ENCODE measurements at places on chromosomes 4 and X. TPM values are rescaled to one million over a fixed set of nuclear protein-coding genes. Genes with fewer than 3 reads are reported as not detected.

MAGEE2 gene
- not detected for total RNA-seq

ARSJ gene
- 32.2 TPM for total RNA-seq

GRCh38 chrX:121032531-121032930 lies 14.9 kb upstream of the GLUD2 start:
- no peaks in the 10 kb centered on the region for H3K36me3 ChIP-seq
- H3K4me1 ChIP-seq = peaks cover 4% of the 10 kb centered on the region
- DNase-seq = no peak
- H3K27ac ChIP-seq = no peak overlapping the region

- no peak overlapping the region for H3K27ac ChIP-seq
- no peak overlapping the region for H3K4me3 ChIP-seq
- DNase-seq = peak; percentile 3
- no peaks in the 10 kb centered on the region for H3K27me3 ChIP-seq
These were observed 999.4 kb downstream of the GLUD2 start for GRCh38 chrX:122046815-122047214.

DNA sequence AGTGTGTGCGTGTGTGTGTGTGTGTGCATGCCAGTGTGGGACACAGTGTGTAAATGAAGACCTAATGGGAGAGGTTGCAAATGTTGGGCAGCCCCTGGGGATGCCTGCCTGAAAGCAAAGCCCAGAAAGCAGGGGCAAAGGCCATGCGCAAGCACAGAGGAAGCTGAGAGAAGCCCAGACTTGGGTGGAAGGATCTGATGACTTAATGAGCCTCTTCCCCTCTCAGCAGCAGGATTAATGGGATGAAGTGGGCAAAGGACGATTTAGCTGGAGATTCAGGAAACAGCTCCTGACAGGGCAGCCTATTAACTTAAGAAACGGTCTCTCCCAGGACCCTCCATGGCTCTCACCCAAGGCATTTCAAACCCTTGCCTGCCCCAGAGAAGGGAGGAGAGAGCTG lies 107.3 kb downstream of the EFNB1 start:
- no peaks in the 10 kb centered on the region for H3K27me3 ChIP-seq
- H3K4me3 ChIP-seq = no peak overlapping the region

DNA sequence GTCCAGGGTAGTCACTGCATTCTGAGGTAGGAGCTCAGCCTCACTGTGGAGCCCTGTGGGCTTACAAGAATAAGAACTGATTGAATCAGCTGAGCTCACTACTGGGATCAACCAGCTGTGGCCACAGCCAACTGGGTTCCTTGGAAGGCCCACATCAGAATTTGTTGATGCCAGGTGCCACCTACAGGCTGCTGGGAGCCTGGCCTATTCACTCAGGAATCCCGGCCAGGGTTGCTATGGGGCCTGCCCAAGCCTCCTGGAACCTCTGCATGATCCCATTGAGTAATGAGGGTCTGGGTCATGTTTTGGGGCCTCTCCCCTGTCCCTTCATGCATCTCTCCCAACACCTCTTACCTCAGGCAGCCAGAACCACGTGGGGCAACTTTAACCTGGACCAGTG lies 53.9 kb upstream of the KIAA1210 start:
- no peaks in the 10 kb centered on the region for H3K4me1 ChIP-seq
- H3K27me3 ChIP-seq = no peaks in the 10 kb centered on the region
- no peak overlapping the region for H3K4me3 ChIP-seq
- DNase-seq = peak; percentile 51
- no peak overlapping the region for H3K27ac ChIP-seq

DNA sequence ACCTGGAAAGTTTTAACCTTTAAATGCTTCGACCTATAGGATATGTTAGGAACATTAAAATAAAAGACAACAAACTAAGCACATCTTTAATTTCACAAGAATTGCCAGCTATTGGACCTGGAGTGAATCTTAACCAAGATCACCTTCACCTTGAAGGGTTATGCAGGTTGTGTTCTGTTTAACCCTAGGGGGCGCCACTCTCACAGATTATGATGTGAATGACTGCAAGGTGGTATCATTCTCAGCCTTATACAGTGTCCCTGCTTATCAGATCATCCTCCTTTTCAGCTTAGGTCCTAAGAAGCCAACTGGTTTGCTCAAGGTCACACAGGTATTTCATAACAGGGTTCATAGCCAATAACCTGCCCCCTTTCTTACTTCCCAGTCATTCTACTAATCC lies 23.5 kb downstream of the INTS6L start:
- H3K27ac ChIP-seq = no peak overlapping the region
- H3K36me3 ChIP-seq = no peaks in the 10 kb centered on the region
- H3K4me1 ChIP-seq = no peaks in the 10 kb centered on the region
- no peak overlapping the region for H3K4me3 ChIP-seq
- DNase-seq = no peak
- H3K27me3 ChIP-seq = no peaks in the 10 kb centered on the region

DNA sequence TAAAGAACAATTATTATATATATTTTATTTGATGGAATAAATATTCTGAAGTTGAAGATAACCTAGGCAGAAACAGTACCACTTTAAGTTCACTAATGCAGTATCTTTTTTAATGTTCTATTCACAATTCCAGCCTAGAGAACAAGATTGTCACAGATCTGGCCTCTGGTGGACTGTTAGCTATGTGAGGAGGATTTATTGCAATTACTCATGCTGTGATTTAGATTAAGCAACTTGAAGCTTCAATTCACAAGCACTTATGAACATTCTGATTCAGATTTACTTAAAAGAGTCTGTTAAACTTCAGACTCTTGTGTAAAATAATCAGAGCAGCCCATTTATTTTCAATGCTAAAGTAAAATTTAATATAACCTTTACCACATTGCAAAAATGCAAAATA lies 1489.8 kb downstream of the STIM2 start:
- peak; percentile 74 for DNase-seq
- no peak overlapping the region for H3K27ac ChIP-seq
- H3K4me3 ChIP-seq = no peak overlapping the region

DNA sequence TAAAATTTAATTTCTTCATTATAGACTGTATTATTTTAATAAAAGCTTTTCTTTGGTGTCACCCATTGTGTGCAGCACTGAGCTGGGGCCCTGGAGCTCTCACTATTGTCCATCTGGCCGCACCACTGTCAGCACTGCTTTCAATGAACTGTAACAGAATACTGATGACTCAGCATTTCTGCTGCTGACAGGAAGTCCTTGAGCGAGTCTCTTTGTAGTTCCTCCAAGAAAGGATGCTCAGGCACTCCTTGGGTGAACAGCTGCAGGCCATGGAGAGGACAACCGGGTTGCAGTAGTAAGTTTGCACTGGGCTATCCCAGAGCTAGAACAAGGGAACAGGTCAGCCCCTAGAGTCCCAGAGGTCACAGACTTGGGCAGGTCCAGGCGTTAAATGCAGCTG lies 81.6 kb downstream of the SORBS2 start:
- no peaks in the 10 kb centered on the region for H3K36me3 ChIP-seq
- no peak for DNase-seq
- H3K27ac ChIP-seq = no peak overlapping the region

DNA sequence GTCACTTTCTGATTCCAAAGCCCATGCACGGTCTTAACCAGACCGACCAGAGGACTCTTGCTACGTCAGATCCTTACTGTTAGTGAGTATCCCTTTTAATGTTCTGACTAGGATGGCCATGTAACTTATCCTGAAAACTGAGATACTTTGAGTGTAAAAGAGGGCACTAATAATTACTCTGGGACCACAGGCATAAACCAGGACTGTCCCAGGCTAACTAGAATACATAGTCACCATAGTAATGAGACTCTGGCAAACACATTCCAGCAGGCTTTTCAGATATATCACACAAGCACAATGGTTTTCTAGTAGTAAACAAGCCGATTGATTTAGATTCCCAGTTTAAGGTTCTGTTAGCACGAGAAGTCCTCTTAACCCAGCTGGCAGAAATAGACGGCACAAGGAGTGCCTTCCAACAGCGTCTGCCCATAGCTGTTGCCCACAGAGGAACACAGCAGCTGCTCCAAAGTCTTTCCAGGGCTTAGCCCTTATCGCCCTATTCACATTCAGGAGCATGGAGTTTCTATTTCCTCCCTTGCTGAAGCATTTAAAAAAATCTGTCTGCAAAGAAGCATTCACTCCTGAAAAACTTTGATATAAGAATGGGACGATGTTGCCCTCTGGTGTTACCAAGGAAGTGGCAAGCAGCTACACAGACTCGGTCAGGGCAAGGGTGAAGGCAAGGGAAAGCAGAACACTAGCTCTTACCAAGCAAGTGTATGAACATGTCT lies 92.4 kb downstream of the CXCL13 start:
- H3K4me3 ChIP-seq = peak overlapping the region; percentile 31
- H3K27me3 ChIP-seq = no peaks in the 10 kb centered on the region
- H3K4me1 ChIP-seq = peaks cover 31% of the 10 kb centered on the region
- DNase-seq = peak; percentile 75
- H3K27ac ChIP-seq = no peak overlapping the region

DNA sequence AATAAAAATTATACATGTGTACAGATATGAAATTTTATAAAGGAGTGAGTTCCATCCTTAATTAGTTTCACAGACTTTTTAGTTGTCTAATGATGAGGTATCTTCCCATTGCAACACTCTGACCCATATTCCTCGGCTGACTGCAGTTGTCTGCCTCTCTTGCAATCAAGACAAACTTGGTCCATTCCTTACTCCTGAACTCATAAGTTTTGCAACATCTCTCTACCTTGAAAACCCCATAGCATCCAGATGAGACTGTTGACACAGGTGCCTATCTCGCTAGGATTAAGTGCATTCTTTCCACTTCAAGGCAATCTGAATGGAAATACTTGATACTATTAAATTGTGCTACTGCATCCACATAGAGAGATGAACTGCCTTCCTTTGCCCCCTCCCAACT lies 2.3 kb downstream of the XKRX start:
- peaks cover 4% of the 10 kb centered on the region for H3K4me1 ChIP-seq

Measured in GM23248 (cell line).